A549 treated with dexamethasone at 1 μM for 4 hours (cell line): ENCODE measurements at places on chromosomes 3 and 15. TPM values are rescaled to one million over a fixed set of nuclear protein-coding genes. Genes with fewer than 3 reads are reported as not detected.

CGNL1 gene
- total RNA-seq, result 0.60 to 0.80 TPM (median 0.73 TPM) in 5 replicates

GOLGA8J gene
- not detected in 5 replicates for total RNA-seq

ZNF592 gene
- total RNA-seq, result 13.4 to 24.5 TPM (median 22.9 TPM) in 5 replicates

RAMAC gene
- total RNA-seq, result 43.9 to 62.0 TPM (median 45.4 TPM) in 5 replicates

SLC28A2 gene
- not detected in 5 replicates for total RNA-seq

GJD2 gene
- total RNA-seq, result not detected in 5 replicates

CRELD1 gene
- 10.1 to 15.5 TPM (median 13.5 TPM) in 5 replicates for total RNA-seq

ARMC8 gene
- 37.0 to 48.3 TPM (median 42.2 TPM) in 5 replicates for total RNA-seq

MSL2 gene
- total RNA-seq, result 6.3 to 7.9 TPM (median 7.0 TPM) in 5 replicates

EFCC1 gene
- not detected in 5 replicates for total RNA-seq

SLCO2A1 gene
- 0.16 to 0.38 TPM (median 0.20 TPM) in 5 replicates for total RNA-seq
